ENCODE measurements at places on chromosomes 7 and 10.

DNA sequence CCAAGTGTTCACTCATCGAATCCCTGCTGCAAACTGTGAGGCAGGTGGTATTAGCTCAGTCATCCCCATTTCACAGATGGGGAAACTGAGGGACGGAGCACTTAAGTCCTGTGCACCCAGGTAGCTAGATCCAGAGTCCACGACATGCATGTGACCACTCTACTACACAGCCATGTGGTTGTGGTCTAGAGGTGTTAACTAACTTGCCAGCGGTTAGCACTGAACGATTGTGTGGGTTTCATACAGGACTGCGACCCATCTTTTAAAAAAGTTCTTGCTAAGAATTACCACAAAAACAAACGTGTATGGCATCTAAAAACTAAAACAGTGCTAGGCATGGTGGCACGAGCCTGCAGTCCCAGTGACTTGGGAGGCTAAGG, 16.1 kb upstream of the ABCC2 start:
- DNase-seq = no peak

DNA sequence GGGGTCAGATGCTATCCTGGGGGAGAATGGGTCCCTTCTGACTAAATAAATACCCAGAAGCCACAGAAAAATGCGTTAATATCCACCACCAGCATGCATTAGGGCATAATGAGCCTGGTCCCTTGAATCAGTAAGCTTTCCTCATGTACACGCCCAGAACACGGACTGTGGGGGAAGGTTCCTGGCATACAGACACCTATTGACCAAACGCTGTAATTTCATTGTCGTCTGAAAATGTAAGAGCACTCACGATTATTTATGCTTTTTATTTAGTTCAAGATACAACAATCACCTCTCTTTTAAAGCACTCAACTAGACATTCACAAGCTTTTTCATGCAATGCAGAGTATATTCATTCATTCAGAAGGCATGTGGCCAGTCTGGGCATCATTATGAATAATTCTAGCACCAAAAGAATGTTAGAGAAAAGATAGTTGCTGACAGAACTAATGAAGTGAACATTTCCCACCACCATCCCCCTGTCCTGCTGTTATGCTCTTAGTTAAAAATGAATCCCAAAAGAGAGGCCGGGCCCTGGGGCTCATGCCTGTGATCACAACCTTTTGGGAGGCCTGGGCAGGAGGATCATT, 101.0 kb downstream of the SVIL start:
- no peak for DNase-seq

DNA sequence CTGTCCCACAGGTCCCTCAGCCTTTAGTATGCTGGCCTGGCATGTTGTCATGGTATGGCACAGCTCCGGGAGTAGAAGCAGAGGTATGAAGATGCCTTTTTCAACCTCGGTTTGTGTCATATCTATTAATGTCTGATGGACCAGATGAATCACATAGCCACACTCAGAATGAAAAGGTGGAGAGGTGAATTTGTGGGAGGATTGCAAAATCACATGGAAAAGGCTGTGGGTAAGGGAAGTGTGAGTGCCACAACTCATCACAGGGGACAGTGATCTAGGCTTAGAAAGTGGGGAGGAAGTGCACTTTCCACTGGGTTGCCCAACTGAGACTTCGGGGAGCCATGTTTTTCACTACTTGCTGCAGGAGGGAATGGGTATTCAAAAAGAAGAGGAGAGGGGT, 190.7 kb downstream of the WDR11 start:
- DNase-seq = no peak

- DNase-seq = no peak
Measured at GRCh38 chr7:73817121-73817520, 13.7 kb upstream of the CLDN4 start.

GRCh38 chr7:133702078-133702477, 425.1 kb upstream of the LRGUK start:
- no peak for DNase-seq

DNA sequence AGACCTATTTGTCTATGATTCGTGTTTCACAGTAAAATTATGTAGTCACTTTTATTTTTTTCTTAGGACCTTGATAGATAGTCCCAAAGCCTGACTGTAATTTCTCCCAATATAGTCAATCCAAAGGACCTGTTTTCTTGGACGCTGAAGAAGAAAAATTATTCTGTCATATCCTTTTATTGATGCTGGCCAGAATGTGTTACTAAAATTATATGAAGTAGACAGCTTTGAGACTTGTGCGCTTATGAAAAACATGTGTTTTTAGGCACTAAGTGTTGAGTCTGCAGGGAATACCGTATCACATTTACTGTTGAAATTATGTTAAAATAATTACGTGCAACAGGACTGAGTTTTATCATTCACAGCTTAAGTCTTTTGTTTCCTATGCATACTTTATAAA, 17.9 kb downstream of the TES start:
- no peak for DNase-seq

DNA sequence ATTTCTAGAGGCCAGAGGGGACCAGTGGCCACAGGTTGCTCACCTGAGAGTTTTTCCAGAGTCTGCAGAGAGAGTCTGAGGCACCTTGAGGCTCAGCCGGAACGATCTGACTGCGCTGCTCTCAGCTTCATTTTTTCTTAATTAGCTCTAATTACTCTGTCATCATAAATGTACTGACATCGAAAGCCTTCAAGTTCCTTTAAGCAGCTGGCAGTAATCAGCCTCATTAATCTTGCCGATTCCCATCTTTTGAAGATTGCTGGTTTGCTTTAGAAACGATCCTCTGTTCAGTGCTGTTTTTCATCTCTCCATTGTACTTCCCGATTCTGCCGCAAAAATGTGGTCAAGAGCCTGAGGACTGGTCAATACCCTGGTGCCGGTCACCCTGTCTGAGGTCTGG, 454.7 kb downstream of the TYW1 start:
- DNase-seq = no peak

DNA sequence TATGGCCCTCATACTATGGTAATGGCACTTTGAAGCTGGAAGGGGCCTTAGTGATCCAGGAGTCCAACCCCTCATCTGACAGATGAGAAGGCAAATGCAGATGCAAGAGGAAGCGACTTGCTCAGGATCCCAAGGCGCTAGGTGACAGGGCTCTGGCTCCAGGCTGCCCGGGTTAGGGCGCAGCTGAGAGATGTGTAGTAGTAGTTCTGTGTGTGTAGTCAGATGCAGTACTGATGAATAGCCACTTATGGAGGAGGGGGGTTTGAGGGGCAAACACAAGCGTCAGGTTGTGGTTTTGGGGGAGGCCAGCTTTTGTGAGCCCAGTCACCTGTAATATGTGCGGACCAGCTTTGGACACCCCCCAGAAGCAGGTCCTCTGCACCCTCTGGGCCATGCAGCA, 4.8 kb downstream of the ADRA2A start:
- DNase-seq = no peak

DNA sequence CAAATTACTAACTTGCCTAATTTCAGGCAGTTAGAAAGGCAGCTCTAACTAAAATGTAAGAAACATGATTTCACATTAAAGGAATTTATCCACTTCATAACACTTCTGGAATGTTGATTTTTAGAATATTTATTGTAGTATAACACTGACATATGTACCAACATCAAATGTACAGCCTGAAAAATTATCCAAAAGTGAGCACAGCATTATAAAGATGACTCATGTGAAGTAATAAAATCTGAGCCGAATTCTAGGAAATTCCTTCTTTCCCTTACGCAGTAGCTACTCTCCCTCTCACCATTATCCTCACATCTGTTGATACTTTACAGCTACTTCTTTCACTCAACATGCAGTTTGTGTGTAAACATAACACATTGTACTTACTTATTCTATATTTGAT, 610.6 kb downstream of the ZWINT start:
- no peak for DNase-seq

- DNase-seq = no peak
Measured at GRCh38 chr10:114285961-114286441, 46.9 kb downstream of the VWA2 start.

DNA sequence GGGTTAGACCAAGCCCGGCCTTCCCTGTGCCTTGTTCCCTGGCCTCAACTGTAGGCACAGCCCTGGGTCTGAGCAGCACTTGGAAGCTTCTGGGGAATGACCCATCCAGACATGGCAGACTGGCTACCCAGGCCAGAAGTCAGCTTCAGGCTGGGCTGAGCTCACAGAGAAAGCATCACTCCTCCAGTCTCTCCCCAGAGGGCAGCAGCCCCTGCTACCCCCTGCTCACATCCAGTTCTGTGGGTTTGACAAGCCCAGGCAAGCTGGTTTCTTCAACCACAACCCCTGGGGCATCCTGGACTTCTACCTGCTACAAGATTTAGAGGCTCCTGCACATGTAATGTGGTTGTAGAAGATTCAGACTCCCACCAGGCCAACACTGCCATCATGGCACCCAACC, 9.0 kb downstream of the C10orf71 start:
- DNase-seq = no peak

- no peak for DNase-seq
Measured at GRCh38 chr7:73799282-73800141, 29.4 kb upstream of the CLDN3 start.

DNA sequence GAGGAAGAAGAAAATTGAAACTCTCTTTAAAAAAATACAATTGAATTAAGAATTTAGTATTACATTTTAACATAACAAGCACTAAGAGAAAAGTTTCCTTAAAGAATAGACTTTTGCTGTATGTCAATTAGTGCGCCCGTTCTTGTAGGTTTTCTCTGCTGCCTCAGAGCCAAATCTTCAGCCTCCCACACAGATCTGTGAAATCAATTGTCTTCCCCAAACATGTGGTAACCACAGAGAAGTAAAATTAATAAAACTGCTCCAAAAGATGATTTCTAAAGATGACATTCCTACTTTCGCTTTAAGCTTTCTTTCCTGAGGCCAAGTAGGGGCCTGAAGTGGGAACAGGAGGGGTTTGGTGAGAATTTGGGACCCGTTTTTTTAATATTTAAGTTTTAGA, 113.2 kb upstream of the ADO start:
- DNase-seq = no peak

DNA sequence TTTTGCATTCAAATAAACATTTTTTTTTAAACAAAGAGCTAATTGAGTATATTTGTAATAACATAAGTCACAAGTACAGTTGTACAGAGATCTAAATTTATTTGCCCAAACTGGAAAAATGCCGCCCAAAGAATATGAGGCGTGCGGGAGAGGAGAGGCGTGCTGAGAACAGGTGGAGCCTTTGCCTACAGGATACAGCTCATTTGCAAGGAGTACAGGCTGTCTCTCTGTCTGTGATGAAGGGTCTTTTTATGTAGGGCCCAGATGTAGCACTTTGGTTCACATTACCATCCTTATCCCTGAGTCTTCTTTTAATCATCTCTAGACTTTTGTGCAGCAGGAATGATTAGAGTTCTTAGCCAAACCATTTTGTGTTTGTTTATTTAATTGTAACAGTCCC, 58.2 kb downstream of the POU6F2 start:
- DNase-seq = no peak

DNA sequence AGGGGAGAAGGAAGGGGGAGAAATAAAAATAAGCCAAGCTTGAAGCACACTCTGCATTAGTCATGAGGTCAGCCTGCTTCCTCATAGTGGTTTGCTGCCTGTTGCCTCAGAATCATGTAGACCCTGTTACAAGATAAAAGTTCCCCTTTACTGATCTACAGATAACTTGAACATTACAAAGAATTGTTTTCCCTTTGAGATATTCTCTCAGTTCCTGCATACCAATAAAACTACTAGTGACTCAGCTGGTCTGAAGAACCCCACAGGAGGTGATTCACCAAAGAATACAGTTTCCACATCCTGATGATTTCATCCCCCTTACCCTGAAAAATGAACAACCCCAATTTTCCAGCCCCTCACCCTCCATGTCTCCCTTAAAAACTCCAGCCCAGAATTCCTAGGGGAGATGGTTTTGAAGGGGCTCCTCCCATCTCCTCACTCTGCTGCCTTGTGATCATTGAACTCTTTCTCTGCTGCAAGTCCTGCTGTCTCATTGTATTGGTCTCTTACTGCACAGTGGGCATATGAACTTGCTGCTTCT, 31.5 kb upstream of the NRP1 start:
- DNase-seq = no peak

DNA sequence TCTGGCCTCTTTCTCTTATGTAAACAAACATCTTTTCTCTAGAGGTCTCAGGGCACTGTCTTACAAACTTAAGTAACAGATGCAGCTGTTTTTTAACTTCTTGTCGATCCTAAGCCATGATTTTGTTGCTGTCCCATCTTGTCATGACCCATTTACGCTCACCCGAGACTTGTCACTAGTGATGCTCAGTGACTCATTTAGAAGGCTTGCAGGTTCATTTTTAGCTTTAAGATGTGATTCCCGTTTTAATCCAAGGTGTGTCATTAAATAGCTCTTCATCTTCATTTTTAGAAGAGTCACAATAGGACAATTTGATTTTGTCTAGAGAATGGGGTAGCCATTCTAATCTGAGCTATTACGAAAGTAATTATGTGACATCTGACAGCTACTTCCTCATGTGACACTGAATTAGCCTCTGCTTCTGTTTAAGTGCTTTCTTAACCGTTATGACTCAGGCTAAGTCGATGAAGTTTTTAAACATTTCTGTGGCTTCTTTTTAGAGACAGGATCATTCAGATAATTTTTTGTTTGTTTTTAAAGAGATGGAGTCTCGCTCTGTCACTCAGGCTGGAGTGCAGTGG, 42.7 kb downstream of the SPDYE5 start:
- DNase-seq = no peak
